ENCODE measurements at places on chromosomes 2 and 18. TPM values are rescaled to one million over a fixed set of nuclear protein-coding genes. Genes with fewer than 3 reads are reported as not detected.

CRACDL gene
- 2.3 TPM for total RNA-seq

GBX2 gene
- not detected for total RNA-seq

DNA sequence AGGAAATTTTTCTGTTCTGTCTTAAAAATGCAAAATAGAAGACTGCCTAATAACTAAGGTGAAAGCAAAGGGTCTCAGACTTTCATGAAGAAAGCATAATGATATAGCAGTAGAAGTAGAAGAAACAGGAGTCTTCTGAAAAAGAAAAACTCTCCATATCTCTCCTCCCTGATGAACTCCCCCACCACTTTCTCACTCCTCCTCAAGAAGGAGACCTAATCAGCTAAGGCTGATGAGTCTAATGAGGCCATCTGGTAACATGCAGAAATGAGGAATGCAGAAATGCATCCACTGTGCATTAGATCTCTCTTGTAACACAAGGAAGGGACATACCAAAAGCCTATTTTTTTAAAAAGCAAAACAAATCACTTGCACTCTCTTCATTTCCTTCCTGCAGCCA, 273.7 kb upstream of the UBE2E3 start:
- no peak for DNase-seq

DNA sequence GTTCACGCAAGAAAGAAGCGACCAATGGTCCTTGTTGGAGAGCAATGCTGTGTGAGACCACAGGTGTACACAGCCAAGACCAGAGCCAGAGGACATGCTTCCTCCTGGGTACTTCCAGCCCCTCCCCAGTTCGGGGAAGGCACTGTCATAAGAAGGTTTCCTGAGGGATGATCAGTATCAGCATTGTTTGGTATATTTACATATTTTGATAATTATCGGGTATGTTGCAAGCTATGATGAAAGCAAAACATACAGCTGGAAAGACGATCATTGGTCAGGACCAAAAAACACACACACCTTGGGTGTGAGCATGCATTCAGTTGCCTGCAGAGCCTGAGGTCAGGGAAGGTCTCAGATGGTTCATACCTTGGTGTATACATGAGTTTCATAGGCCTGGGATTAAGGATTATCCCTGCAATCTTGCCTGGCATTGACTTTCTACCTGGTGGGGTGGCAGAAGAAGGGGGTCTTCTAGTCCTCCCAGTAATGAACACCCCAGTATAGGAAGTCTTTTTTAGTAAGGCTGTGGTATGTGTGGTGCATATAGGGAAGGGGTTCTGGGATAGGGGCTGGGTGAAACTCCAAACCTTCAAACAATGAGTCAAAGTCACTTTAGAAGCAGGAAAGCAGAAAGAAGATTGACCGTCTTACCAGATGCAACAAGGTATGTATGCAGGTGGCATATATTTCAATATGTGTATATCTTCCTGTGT, 2.9 kb downstream of the SERPINB2 start:
- no peak for DNase-seq

DNA sequence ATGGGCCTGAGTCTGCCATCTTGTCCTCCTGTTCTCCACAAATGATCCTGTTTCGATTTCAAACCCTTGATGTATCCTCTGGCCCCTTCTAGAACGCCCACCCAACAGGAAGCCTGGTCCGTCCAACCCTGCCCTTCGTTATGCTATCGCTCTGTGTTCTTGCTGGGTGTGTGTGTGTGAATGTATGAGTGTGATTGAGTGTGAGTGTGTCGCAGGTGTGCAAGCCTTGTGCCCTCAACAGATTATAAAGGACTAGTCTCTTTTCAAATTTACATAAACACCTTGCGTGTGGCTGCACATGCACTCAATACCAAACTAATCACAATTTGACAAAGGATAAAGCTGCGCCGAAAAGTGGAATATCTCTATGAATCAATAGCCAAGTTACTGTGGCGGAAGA, 149.5 kb upstream of the SALL3 start:
- no peak for DNase-seq

GRCh38 chr2:7419186-7419585, 502.0 kb downstream of the RNF144A start:
- no peak for DNase-seq

- no peak for DNase-seq
Measured at GRCh38 chr18:64528646-64529045, 379.8 kb upstream of the LINC00305 start.

DNA sequence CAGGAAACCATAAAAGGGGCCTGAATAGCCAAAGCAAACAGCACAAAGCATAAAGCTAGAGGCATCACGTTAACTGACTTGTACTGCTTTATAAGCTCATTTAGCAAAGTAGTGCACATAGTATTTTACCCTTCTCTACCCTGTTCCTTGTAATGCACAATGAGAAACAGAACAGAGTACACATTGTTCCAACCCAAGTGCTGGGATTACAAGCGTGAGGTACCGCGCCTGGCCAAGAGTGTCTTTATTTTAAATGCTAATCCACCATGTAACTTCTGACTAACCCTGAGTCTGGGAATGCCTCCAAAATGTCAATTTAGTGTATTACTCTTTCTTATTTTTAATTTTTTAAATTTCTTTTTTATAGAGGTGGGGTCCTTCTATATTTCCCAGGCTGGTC, 46.4 kb upstream of the STON1 start:
- DNase-seq: no peak
